ENCODE measurements at places on chromosomes 7 and 10.

GRCh38 chr10:16891375-16892313, 74.4 kb upstream of the RSU1 start:
- peak overlapping the region; percentile 26 for H3K4me3 ChIP-seq
- H3K4me1 ChIP-seq: peaks cover 9% of the 10 kb centered on the region
- no peaks in the 10 kb centered on the region for H3K27me3 ChIP-seq
- no peak overlapping the region for H3K27ac ChIP-seq

- peak; percentile 13 for DNase-seq
- no peak overlapping the region for H3K4me3 ChIP-seq
- H3K4me1 ChIP-seq: peaks cover 3% of the 10 kb centered on the region
Measured at GRCh38 chr10:132883391-132883881, 58.9 kb downstream of the CFAP46 start.

DNA sequence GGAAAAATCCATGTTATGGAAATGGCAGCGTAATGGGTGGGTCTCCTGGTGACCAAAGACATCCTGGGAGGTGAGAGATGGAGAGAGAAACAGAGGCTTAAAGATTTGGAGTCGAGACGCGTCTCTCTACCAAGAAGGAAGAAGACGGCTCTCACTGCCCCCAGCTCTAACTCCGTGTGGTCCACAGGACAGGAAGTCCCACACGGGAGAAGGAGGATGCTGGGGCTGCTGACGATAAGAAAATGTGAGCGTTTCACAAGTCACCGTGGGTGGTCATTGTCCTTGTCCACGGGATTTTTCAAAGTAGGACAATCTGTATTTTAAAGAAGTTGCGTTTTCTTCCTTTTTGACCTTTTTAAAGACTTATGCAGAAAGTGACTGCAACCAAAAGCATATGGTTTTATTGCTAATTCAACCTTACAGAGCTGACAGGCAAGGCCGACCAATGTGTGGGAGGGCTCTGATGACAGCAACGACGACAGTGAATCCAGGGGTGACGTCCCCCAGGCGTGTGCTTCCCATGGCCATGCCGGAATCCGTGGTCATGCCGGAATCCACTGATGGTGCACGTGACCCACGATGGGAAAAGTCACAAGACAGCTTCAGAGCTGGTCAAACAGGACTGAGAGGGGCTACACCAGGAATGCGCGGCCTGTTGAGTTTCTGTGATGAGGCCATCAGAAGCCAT, 341.2 kb downstream of the PTPRN2 start:
- H3K4me1 ChIP-seq: no peaks in the 10 kb centered on the region

DNA sequence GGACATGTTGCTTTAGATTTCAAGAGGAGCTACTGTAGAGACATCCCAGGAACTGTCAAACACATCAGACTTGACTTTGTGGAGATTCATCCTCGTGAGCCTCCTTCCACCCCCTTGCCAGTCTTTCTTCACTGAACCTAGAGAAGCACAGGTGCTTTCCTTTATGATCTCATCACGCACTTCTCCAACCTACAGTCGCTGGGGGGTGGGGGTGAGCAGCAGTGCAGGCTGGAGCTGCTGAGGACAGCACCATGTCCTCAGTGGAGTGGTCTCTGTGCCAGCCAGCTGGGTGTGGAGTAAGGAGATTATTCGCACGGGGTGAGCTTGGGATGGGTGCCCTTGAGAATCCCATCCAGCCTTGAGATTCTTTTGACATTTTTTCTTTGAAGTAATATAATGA, 88.1 kb downstream of the VOPP1 start:
- H3K27ac ChIP-seq: no peak overlapping the region
- no peak overlapping the region for H3K4me3 ChIP-seq
- H3K27me3 ChIP-seq: no peaks in the 10 kb centered on the region
- peaks cover 7% of the 10 kb centered on the region for H3K36me3 ChIP-seq
- no peak for DNase-seq

- DNase-seq: no peak
- peaks cover 49% of the 10 kb centered on the region for H3K27me3 ChIP-seq
- no peaks in the 10 kb centered on the region for H3K36me3 ChIP-seq
- H3K27ac ChIP-seq: no peak overlapping the region
- H3K4me1 ChIP-seq: no peaks in the 10 kb centered on the region
Measured at GRCh38 chr10:49015700-49016099, 76.1 kb upstream of the LRRC18 start.

GRCh38 chr7:114242992-114243507, 171.6 kb upstream of the FOXP2 start:
- no peak overlapping the region for H3K4me3 ChIP-seq
- no peak overlapping the region for H3K27ac ChIP-seq
- no peaks in the 10 kb centered on the region for H3K4me1 ChIP-seq
- H3K36me3 ChIP-seq: no peaks in the 10 kb centered on the region
- no peak for DNase-seq

GRCh38 chr10:70965566-70965965, 77.2 kb upstream of the PCBD1 start:
- H3K27ac ChIP-seq: no peak overlapping the region
- H3K4me3 ChIP-seq: no peak overlapping the region
- peaks cover 8% of the 10 kb centered on the region for H3K4me1 ChIP-seq
- peaks cover 33% of the 10 kb centered on the region for H3K27me3 ChIP-seq
- no peaks in the 10 kb centered on the region for H3K36me3 ChIP-seq
- no peak for DNase-seq

DNA sequence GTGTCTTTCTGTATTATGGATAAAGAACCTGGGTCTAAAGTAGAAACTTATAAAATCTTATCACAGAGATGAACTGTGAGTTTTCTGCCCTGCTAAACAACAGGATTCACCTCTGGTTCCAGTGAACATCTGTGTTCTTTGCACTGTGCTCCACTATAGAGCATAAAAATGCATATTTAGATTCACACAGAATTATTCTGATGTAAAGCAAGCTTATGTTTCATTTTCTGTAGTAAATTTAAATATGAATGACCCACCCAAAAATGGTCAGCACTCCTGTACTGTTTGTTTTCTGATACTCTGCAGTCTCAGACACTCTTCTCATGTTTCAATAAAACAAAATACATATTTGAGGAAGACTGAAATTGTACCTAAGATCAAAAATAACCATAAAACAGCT, 204.5 kb upstream of the PLXDC2 start:
- H3K36me3 ChIP-seq: peaks cover 2% of the 10 kb centered on the region
- no peaks in the 10 kb centered on the region for H3K27me3 ChIP-seq
- no peaks in the 10 kb centered on the region for H3K4me1 ChIP-seq
- no peak overlapping the region for H3K4me3 ChIP-seq
- DNase-seq: no peak

GRCh38 chr10:104387130-104387888, 33.7 kb downstream of the CFAP58 start:
- peaks cover 43% of the 10 kb centered on the region for H3K27me3 ChIP-seq
- H3K27ac ChIP-seq: no peak overlapping the region
- no peak for DNase-seq
- H3K4me3 ChIP-seq: no peak overlapping the region
- H3K36me3 ChIP-seq: no peaks in the 10 kb centered on the region

DNA sequence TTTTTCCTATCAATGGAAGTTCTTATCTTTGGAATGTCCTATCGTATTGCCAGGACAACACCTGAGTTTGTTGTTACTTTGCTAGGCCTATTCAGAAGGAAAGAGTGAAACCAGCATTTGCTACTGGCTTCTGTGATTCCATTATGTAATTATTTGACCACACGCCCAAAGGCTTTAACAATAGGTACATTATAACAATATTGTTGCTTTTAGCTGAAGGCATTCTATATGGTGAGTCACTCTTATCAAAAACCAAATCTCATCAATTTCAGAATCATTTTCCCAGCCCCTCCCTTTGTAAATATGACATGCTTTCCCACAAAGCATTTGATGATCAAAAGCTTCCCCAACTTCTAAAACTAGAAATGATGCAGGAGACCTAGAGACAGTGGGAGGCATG, 294.4 kb upstream of the NEBL start:
- DNase-seq: no peak
- no peak overlapping the region for H3K4me3 ChIP-seq
- H3K36me3 ChIP-seq: peaks cover 4% of the 10 kb centered on the region
- H3K27ac ChIP-seq: peak overlapping the region; percentile 71

GRCh38 chr10:118258285-118258684, 83.8 kb downstream of the FAM204A start:
- peaks cover 21% of the 10 kb centered on the region for H3K4me1 ChIP-seq
- H3K36me3 ChIP-seq: no peaks in the 10 kb centered on the region
- H3K4me3 ChIP-seq: no peak overlapping the region
- no peak for DNase-seq
- H3K27me3 ChIP-seq: peaks cover 98% of the 10 kb centered on the region

GRCh38 chr7:111640416-111640815, 78.1 kb upstream of the IMMP2L start:
- H3K27me3 ChIP-seq: no peaks in the 10 kb centered on the region
- peaks cover 8% of the 10 kb centered on the region for H3K4me1 ChIP-seq
- no peak overlapping the region for H3K4me3 ChIP-seq
- no peak for DNase-seq
- H3K36me3 ChIP-seq: no peaks in the 10 kb centered on the region

GRCh38 chr7:116988363-116988989, 35.2 kb downstream of the ST7 start:
- peaks cover 21% of the 10 kb centered on the region for H3K36me3 ChIP-seq
- no peak for DNase-seq
- H3K4me1 ChIP-seq: peaks cover 10% of the 10 kb centered on the region
- no peak overlapping the region for H3K4me3 ChIP-seq
- no peak overlapping the region for H3K27ac ChIP-seq

DNA sequence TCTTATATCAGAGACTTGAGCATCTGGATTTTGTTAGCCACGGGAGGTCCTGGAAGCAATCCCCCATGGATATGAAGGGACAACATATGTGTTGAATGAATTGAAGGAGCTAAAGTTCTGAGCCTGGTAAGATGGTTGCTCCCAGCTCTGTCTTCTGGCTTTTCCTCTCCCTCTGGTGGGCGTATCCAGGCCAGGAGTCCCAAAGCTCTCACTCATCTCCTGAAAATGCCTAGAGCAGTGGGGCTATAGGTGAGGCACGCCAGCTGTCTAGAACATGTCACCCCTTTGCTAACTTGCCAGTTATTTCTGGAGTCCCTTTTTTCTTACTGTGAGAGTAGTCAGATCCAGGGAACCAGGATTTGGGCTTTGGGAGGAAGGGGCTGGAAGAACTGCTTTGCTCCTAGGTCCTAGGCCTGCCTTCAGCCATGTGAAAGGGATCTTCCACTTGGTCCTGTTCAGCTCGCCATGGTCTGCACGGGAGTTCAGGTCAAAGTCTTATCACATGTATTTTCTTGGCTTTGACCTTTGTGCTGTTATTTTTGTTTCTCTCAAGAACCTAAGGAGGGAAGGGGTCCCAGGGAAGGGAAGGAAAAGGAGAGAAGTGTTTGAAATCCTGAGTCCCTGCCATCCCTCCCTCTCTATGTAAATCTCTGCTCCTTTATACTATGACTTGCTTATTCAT, 73.6 kb downstream of the MINPP1 start:
- H3K4me3 ChIP-seq: no peak overlapping the region
- no peaks in the 10 kb centered on the region for H3K36me3 ChIP-seq
- H3K27me3 ChIP-seq: no peaks in the 10 kb centered on the region
- H3K27ac ChIP-seq: peak overlapping the region; percentile 86

- H3K4me1 ChIP-seq: peaks cover 15% of the 10 kb centered on the region
- no peaks in the 10 kb centered on the region for H3K36me3 ChIP-seq
- peaks cover 7% of the 10 kb centered on the region for H3K27me3 ChIP-seq
Measured at GRCh38 chr7:82593780-82594179, 150.2 kb upstream of the CACNA2D1 start.

GRCh38 chr7:2016761-2017480, 215.8 kb downstream of the MAD1L1 start:
- H3K4me1 ChIP-seq: peaks cover 36% of the 10 kb centered on the region
- DNase-seq: peak; percentile 13
- no peak overlapping the region for H3K4me3 ChIP-seq
- no peak overlapping the region for H3K27ac ChIP-seq
- peaks cover 2% of the 10 kb centered on the region for H3K36me3 ChIP-seq

GRCh38 chr7:54946764-54947163, 72.1 kb upstream of the EGFR start:
- no peaks in the 10 kb centered on the region for H3K36me3 ChIP-seq
- no peak overlapping the region for H3K4me3 ChIP-seq
- no peaks in the 10 kb centered on the region for H3K27me3 ChIP-seq
- H3K4me1 ChIP-seq: peaks cover 12% of the 10 kb centered on the region
- H3K27ac ChIP-seq: peak overlapping the region; percentile 6
- DNase-seq: no peak

- H3K27me3 ChIP-seq: peaks cover 12% of the 10 kb centered on the region
- DNase-seq: no peak
- H3K4me3 ChIP-seq: no peak overlapping the region
- no peaks in the 10 kb centered on the region for H3K4me1 ChIP-seq
- no peak overlapping the region for H3K27ac ChIP-seq
Measured at GRCh38 chr10:67319976-67320375, 376.0 kb downstream of the CTNNA3 start.

DNA sequence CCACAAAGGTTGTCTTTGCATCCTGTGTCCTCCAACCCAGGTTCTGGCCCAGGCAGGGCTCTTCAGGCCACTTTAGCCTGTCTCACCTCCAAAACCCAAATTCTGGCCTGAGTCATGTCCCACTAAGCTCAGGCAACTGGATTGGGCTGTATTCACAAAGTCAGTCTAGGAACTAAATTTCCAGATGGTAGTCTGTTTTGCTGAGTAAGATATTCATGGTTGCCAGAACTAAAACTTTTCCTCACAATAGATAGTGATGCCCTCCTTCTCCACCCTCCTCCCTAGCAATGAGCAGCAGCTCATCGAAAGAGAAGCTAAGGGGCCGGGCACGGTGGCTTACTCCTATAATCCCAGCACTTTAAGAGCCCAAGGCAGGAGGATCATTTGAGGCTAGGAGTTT, 2.9 kb upstream of the ZNF713 start:
- H3K4me3 ChIP-seq: no peak overlapping the region
- no peak for DNase-seq
- no peak overlapping the region for H3K27ac ChIP-seq
- no peaks in the 10 kb centered on the region for H3K36me3 ChIP-seq
- peaks cover 9% of the 10 kb centered on the region for H3K27me3 ChIP-seq

DNA sequence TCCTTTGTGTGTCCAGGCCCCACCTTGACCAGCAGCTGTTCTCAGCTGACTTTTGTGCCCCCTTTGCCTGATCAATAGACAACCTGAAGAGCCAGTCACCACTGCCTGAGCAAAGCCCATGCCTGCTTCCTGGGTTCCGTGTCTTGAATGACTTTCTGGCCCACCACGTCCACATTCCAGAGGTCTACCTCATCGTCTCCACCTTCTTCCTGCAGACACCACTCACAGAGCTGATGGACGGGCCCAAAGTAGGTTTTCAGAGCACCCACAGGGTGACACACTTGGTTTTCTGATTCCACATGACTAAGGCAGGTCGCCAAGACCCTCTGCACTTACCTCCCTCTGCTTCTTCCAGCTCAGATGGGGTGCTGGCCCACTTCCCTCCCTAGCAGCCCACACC, 126.8 kb downstream of the WDFY4 start:
- H3K36me3 ChIP-seq: peaks cover 2% of the 10 kb centered on the region
- H3K4me1 ChIP-seq: peaks cover under 1% of the 10 kb centered on the region
- H3K4me3 ChIP-seq: no peak overlapping the region

- no peak overlapping the region for H3K4me3 ChIP-seq
- peaks cover 16% of the 10 kb centered on the region for H3K36me3 ChIP-seq
- H3K27me3 ChIP-seq: no peaks in the 10 kb centered on the region
- DNase-seq: no peak
- no peak overlapping the region for H3K27ac ChIP-seq
Measured at GRCh38 chr10:30846710-30847109, 185.0 kb downstream of the ZNF438 start.

Measured in mesothelial cell of epicardium (in vitro differentiated cells).